ENCODE measurements at places on chromosomes 5 and 9. TPM values are rescaled to one million over a fixed set of nuclear protein-coding genes. Genes with fewer than 3 reads are reported as not detected.

SVEP1 gene
- 0.29 TPM for total RNA-seq

RAB3C gene
- total RNA-seq: 15.1 TPM

CCDC183 gene
- total RNA-seq: 7.3 TPM

PCDHA8 gene
- total RNA-seq: 0.71 TPM

FOXD4L5 gene
- not detected for total RNA-seq

CNOT6 gene
- 38.9 TPM for total RNA-seq

FAM81B gene
- total RNA-seq: 0.76 TPM

GRCh38 chr9:5892456-5893133 lies 1.9 kb downstream of the MLANA start:
- peaks cover 5% of the 10 kb centered on the region for H3K4me1 ChIP-seq
- no peak for DNase-seq
- no peak overlapping the region for H3K4me3 ChIP-seq
- no peaks in the 10 kb centered on the region for H3K27me3 ChIP-seq

GRCh38 chr9:113131689-113132151 lies 19.1 kb upstream of the SLC31A2 start:
- no peaks in the 10 kb centered on the region for H3K4me1 ChIP-seq
- H3K36me3 ChIP-seq: no peaks in the 10 kb centered on the region
- peaks cover 30% of the 10 kb centered on the region for H3K27me3 ChIP-seq

DNA sequence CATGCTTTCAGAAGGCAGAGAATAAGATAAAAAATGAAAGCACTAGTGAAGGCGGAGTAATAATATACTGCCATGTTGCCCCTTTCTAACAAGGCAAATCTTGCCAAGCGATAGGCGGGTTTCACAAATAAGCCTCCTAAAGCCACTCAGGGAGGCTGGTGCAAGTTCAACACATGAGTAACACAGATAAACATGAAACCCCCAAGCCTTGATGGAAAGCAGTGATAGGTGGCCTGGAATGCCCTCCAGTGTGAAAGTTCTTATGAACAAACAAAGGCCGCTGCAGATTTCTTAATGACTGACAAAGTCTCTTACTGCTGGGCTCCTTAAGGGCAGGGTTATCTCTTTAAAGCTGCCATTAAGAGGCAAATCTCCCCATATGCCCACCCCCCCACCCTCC lies 154.7 kb downstream of the ZDHHC21 start:
- H3K36me3 ChIP-seq: no peaks in the 10 kb centered on the region
- peak overlapping the region; percentile 68 for H3K4me3 ChIP-seq
- no peaks in the 10 kb centered on the region for H3K27me3 ChIP-seq
- DNase-seq: peak; percentile 53
- H3K4me1 ChIP-seq: peaks cover 28% of the 10 kb centered on the region

GRCh38 chr9:117546894-117547678 lies 132.2 kb upstream of the ASTN2 start:
- no peak overlapping the region for H3K27ac ChIP-seq
- no peak overlapping the region for H3K4me3 ChIP-seq
- no peaks in the 10 kb centered on the region for H3K27me3 ChIP-seq
- DNase-seq: peak; percentile 54
- peaks cover 11% of the 10 kb centered on the region for H3K4me1 ChIP-seq

DNA sequence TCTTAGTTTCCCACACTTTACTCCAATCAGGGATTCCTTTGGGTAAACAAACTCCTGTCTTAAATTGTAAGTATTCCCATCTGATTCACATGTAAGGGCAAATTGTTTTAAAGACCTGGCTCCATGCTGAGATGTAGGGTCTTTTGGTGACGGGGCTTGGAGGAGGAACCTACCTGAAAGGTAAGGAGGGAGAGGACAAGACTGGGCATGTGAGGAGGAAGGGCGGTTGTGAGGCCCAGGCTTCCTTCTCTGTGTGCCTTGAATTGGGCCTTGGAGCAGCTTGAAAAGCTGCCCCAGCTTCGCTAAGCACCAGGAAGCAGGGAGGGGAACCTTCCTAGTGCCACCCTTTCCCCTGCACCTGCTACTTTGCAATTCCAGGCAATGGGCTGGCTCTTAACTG lies 86.8 kb downstream of the C9orf152 start:
- peaks cover 9% of the 10 kb centered on the region for H3K4me1 ChIP-seq
- no peak overlapping the region for H3K27ac ChIP-seq
- H3K4me3 ChIP-seq: no peak overlapping the region
- no peaks in the 10 kb centered on the region for H3K36me3 ChIP-seq

- H3K36me3 ChIP-seq: no peaks in the 10 kb centered on the region
- no peak for DNase-seq
- peak overlapping the region; percentile 36 for H3K27ac ChIP-seq
- H3K4me1 ChIP-seq: peaks cover 4% of the 10 kb centered on the region
These were observed 443.5 kb downstream of the PLK2 start for GRCh38 chr5:58016358-58016757.

GRCh38 chr9:89001917-89002540 lies 10.8 kb downstream of the S1PR3 start:
- H3K4me1 ChIP-seq: peaks cover 10% of the 10 kb centered on the region
- H3K36me3 ChIP-seq: peaks cover 64% of the 10 kb centered on the region
- no peaks in the 10 kb centered on the region for H3K27me3 ChIP-seq

- H3K4me1 ChIP-seq: no peaks in the 10 kb centered on the region
- DNase-seq: no peak
- no peak overlapping the region for H3K27ac ChIP-seq
These were observed 16.9 kb upstream of the ZDHHC11B start for GRCh38 chr5:801472-801871.

- no peak for DNase-seq
- H3K4me1 ChIP-seq: no peaks in the 10 kb centered on the region
- H3K36me3 ChIP-seq: no peaks in the 10 kb centered on the region
- peaks cover 67% of the 10 kb centered on the region for H3K27me3 ChIP-seq
These were observed 17.2 kb downstream of the TMEM252 start for GRCh38 chr9:68523367-68523936.

DNA sequence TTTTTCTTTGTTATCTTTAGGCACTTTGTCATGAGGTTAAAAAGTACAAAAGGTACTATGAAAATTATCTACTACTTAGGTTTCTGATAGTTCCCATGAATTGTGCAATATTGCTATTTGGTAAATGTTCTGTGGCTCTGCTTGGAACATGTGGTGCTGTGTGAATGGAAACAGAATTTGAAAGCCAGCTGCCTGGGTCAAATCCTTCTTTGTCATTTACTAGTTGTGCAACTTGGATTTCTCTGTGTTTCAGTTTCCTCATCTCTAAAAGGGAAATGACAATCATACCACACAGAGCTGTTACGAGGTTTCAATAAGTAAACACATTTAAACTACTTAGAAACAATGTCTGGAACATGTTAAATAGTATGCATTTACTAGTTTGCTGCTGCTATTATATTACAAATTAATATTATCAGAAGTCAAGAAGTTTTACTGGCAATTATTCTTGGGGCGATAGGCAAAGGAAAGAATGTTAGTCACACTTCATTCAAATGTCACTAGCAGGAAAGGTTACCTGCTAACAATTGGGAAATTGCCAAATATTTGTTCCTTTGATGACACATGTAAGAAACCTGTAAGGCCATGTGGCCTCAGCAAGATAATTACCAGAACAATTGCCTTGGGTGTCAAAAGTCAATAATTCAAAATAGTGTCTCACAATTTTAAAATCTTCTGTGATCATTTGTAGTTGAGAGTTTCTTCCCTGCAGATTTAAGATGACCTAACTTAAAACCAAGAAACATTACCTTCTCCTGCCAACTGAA lies 184.8 kb downstream of the KIAA0825 start:
- H3K27me3 ChIP-seq: no peaks in the 10 kb centered on the region
- no peak for DNase-seq
- H3K4me3 ChIP-seq: no peak overlapping the region
- no peaks in the 10 kb centered on the region for H3K36me3 ChIP-seq

- peak overlapping the region; percentile 90 for H3K4me3 ChIP-seq
- peak; percentile 84 for DNase-seq
- peak overlapping the region; percentile 27 for H3K27ac ChIP-seq
- no peaks in the 10 kb centered on the region for H3K36me3 ChIP-seq
- peaks cover 24% of the 10 kb centered on the region for H3K4me1 ChIP-seq
These were observed 1.4 kb downstream of the NR6A1 start for GRCh38 chr9:124769549-124770358.

- no peak for DNase-seq
- H3K27ac ChIP-seq: no peak overlapping the region
- H3K4me3 ChIP-seq: no peak overlapping the region
- H3K27me3 ChIP-seq: no peaks in the 10 kb centered on the region
- H3K36me3 ChIP-seq: no peaks in the 10 kb centered on the region
These were observed 1981.1 kb downstream of the EFNA5 start for GRCh38 chr5:105689596-105689995.

DNA sequence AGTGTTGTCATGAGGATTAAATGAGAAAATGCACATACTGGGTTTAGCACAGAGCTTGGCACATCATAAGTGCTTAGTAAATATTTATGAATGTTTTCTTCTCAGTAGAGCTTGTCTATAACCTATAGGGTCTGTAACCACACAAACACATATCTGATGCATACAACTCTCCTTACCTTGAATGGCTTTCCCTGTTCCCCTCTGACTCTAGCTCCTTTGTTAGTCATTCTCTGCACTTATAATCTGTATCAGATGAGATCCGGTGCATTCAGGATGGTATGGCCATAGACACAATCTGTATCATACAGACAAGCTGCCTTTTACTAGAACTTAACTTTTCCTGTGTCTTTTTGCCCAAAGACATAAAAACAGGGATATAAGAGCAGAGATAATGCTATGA lies 11.1 kb upstream of the SSBP2 start:
- H3K4me1 ChIP-seq: peaks cover 3% of the 10 kb centered on the region
- H3K4me3 ChIP-seq: no peak overlapping the region
- H3K36me3 ChIP-seq: no peaks in the 10 kb centered on the region
- H3K27me3 ChIP-seq: no peaks in the 10 kb centered on the region
- no peak overlapping the region for H3K27ac ChIP-seq

GRCh38 chr9:81079055-81079454 lies 610.3 kb downstream of the TLE1 start:
- peaks cover 9% of the 10 kb centered on the region for H3K4me1 ChIP-seq
- H3K4me3 ChIP-seq: no peak overlapping the region

DNA sequence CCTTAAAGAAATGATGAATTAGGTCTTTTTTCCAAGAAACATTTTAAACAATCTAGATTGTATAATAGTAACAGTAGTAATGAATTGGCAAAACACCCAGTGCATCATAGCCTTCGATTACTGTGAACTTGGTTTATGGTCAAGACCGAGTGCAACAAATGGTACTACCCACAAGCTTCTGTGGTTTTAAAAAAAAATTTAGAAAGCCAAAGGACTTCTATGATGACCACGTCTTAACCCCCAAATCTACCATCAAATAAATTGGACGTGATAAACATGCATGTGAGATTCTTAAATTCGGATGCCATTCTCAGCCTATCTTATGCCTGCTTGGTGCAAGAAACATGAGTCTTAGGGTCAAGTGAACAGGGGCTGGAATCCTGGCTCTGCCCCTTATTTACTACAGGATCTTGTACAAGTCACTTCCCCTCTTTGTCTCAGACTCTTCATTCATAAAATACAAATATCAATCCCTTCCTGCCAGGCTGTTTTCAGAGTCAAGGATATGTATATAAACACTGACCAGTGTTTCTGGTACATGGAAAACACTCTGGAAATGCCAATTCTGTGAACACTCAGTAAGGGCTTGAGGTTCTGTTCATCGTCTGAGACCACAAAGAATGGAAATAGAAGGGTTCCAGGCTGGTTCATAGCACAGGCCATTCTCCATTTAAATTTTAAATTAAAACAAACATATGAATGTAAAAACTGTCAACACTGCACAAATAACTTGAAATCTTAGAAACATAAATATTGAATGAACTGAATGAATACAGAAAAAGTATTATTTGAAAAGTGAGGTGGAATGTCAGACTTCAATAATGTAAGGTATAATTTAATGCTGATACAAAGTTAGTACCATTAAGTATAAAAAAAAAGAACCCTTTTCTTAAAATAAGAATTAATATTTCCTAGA lies 107.8 kb downstream of the NR6A1 start:
- peaks cover 5% of the 10 kb centered on the region for H3K36me3 ChIP-seq
- H3K27ac ChIP-seq: peak overlapping the region; percentile 40
- DNase-seq: no peak
- H3K4me1 ChIP-seq: peaks cover 8% of the 10 kb centered on the region
- no peaks in the 10 kb centered on the region for H3K27me3 ChIP-seq

DNA sequence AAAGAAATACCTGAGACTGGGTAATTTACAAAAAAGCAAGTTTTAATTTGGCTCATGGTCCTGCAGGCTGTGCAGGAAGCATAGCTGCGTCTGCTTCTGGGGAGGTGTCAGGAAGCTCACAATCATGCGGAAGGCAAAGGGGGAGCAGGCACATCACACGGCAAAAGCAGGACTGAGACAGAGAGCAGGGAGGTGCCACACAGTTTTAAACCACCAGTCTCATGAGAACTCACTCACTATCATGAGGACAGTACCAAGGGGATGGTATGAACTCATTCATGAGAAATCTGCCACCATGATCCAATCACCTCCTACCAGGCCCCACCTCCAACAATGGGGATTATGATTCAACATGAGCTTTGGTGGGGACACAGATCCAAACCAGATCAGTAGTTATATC lies 96.2 kb downstream of the OSTF1 start:
- no peaks in the 10 kb centered on the region for H3K36me3 ChIP-seq
- no peaks in the 10 kb centered on the region for H3K4me1 ChIP-seq
- H3K27me3 ChIP-seq: no peaks in the 10 kb centered on the region
- H3K4me3 ChIP-seq: no peak overlapping the region
- no peak for DNase-seq
- H3K27ac ChIP-seq: no peak overlapping the region

GRCh38 chr9:61671276-61671973 lies 481.6 kb downstream of the SPATA31A7 start:
- H3K4me3 ChIP-seq: no peak overlapping the region
- no peaks in the 10 kb centered on the region for H3K27me3 ChIP-seq
- no peaks in the 10 kb centered on the region for H3K36me3 ChIP-seq
- no peaks in the 10 kb centered on the region for H3K4me1 ChIP-seq
- H3K27ac ChIP-seq: no peak overlapping the region

DNA sequence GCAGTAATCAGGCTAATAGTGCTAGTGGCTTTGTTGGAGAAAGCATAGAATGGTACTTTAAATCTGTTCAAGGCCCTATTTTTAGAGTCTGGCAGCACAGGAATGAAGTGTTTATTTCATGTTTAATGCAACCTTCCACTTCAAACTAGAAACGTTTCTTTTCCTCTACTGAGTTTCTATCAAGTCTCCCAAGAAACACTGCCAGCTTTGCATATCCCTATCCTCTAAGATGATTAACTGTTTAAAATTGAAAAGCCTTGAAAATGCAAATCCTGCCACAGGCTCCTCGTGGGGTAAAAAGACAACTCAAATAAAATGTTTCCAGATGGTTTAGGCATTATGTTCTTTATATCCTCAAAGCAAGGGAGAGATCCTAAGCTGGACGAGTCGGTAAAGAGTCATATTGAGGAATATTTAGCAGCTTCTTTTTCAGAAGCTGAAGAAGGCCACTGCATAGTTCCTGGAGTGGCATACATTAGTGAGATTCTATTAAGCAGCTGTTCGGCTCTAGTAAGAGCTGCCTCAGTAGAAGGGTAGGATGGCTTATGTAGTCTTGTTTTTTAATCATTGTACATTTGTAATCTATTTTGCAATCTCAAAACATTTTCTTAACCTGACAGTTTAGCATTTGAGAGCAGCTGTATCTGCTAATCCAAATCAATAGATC lies 251.2 kb downstream of the CHSY3 start:
- no peak overlapping the region for H3K27ac ChIP-seq
- no peaks in the 10 kb centered on the region for H3K36me3 ChIP-seq
- no peak overlapping the region for H3K4me3 ChIP-seq

Measured in endodermal cell (in vitro differentiated cells).